Adrenal gland (tissue), 19 donors: ENCODE measurements at places on chromosomes 11 and 22. TPM values are rescaled to one million over a fixed set of nuclear protein-coding genes. Genes with fewer than 3 reads are reported as not detected.

The ESAM gene
- 10.6 TPM for total RNA-seq

DNA sequence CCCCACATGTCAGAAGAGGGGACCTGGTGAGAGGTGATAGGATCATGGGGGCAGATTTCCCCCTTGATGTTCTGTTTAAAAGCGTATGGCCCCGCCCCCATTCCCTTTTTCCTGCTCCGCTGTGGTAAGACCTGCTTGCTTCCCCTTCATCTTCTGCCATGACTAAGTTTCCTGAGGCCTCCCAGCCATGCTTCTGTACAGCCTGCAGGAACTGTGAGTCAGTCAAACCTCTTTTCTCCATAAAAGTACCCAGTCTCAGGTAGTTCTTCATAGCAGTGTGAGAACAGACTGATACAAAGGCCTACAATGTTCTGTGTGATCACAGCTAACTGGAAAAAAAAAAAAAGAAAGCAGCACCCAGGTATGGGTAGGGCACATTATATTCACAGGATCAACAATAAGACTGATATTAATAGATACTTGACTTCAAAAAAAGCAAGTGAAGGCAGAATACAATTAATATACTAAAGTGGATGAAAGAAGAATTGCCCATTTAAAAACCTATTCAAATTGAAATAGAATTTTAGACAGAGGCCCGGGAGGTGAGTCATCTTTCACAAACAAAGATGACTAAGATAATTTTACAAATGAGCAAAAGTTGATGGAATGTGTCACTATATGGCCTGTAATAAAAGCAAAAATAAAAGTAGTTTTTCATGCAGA lies 1.7 kb upstream of the OR52K1 start:
- no peak for DNase-seq

- peak; percentile 87 for DNase-seq
Observed at GRCh38 chr22:37817705-37818408, 5.3 kb upstream of the GALR3 start.

- DNase-seq = peak; percentile 73
Observed at GRCh38 chr11:3196161-3197043, 22.2 kb downstream of the MRGPRG start.

GRCh38 chr11:68010090-68011041 lies at the start of gene ALDH3B1:
Gene ALDH3B1, plus strand, starts transcription at chr11:68010327. Its CDS starts 4,971 bp downstream, at chr11:68015298.
- DNase-seq = peak; percentile 97

The DENND6B gene
- total RNA-seq = 6.6 TPM

GRCh38 chr11:20109731-20110445 lies 50.4 kb downstream of the DBX1 start:
- no peak for DNase-seq

GRCh38 chr11:130705670-130706421 lies 210.4 kb downstream of the SNX19 start:
- no peak for DNase-seq

- no peak for DNase-seq
Observed at GRCh38 chr22:40010746-40011145, 16.0 kb downstream of the FAM83F start.

- DNase-seq = no peak
Observed at GRCh38 chr11:121497176-121497998, 44.6 kb upstream of the SORL1-AS1 start.

GRCh38 chr22:28703436-28703835 lies 23.8 kb upstream of the TTC28 start:
- DNase-seq = no peak

GRCh38 chr11:77287615-77288273 lies 13.7 kb downstream of the GDPD4 start:
- DNase-seq = no peak

The VEGFB gene
- total RNA-seq = 53.8 TPM

DNA sequence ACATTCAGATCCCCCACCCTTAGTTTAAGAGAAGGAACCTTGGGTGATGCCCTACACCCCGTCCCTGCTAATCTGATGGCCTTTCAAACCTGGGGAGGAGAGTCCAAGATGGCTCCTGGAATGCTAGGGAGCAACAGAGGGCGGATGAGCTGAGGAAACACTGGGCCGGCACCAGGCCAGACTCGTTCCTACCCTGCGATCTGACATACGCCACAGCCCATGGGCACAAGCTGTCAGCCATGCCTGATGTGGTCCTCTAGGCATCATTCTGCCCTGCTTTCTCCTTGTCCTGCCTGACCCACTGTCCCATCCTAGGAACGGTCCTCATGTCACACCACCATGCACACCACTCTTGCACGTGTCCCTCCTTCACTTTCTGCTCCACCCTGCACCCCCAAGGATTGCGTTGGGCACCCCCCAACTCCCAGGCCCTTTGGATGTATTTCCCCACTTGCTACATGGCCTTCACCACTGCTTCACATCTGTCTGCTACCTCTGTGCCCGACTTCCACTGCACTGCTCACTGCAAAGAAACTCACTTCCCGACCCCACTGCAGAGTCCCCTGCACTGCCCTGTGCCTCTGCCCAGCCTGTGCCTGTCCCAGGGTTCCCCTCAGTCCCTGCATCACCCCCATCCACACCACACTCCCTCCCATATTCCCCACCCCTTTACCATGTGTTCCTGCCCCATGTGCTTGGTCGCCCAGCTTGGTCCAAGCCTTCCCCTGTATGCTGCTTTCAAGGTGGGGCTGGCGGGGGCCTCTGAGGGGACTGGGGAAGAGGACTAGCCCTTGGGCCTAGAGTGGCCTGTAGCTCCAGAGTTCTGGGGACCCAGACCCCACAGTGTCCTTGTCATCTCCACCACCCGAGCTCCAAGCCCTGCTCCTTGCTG lies 29.2 kb downstream of the USP35 start:
- DNase-seq = no peak

GRCh38 chr22:19892925-19893324 lies 38.3 kb upstream of the GNB1L start:
- DNase-seq = no peak

DNA sequence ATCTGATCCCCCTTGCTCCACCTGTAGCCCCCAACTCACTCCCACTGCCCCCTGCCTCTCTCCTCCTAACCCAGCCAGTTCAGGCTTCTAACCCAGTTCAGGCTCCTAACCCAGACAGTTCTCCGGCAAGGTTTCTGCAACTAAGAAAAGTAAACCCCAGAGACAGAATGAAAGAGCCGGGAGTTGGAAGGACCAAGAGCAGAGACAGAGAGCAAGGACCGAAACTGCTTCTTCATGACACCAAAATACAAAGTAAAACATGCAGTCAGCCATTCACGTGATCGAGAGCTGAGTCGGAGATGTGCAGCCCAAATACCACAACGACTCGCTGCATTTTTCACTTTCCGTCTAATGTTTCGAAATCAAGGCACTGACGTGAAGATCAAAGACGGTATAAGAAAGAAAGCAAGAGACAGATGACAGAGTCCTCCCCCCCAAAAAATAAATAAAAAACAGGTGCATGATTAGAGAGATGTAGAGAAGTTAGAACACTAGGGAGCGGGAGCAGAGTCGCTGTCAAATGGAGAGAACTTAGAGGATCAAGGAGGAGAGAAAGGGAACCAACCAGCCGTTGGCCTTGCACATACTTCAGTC lies 884 bp downstream of the IL10RA start:
- no peak for DNase-seq

DNA sequence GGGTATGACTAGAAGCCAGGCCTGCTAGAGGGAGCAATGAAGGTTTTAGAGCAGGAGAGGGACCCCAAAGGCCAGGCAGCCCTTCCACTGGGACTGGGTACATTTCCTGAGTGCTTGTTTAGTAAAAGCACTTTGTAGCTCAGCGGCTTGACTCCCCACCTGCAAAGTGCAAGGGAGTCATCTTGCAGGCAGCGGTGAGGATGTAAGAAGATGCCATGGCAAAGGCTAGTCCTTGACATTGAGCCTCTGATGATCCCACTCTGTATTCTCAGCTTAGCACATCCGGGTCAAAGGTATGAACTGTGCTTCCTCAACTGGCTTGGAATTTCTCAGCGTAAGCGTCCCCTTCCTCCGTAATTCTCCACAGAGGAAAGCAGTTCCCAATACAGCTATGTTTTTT lies 3.1 kb upstream of the UBE2L3 start:
- no peak for DNase-seq

GRCh38 chr11:62999649-63000048 lies 14.9 kb upstream of the SLC22A6 start:
- DNase-seq = no peak

- DNase-seq = peak; percentile 61
Observed at GRCh38 chr22:39349506-39349966, 255 bp upstream of the SYNGR1 start.

The ARHGAP42 gene
- 11.2 TPM for total RNA-seq

GRCh38 chr11:11043721-11044120 lies 185.9 kb upstream of the ZBED5 start:
- no peak for DNase-seq

The MIAT gene
- total RNA-seq = 1.6 TPM

DNA sequence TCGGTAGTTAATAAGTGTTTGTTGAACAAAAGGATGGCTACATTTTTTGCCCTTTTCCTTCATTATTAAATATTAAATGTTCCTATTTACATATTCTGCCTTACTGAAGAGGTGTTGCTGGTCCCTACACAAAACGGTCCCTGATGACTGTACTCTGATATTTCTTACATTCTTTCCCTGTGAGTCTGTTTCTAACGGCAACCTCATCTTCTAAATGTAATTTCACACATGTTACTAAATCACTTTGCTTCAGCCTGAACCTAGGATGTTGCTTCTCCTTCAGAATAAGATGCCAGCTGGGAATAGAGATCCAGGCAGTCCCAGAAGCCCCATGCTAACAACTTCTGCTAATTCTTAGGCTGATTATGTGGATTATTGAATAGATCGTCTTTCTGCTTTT lies 50.3 kb downstream of the SPON1 start:
- no peak for DNase-seq

DNA sequence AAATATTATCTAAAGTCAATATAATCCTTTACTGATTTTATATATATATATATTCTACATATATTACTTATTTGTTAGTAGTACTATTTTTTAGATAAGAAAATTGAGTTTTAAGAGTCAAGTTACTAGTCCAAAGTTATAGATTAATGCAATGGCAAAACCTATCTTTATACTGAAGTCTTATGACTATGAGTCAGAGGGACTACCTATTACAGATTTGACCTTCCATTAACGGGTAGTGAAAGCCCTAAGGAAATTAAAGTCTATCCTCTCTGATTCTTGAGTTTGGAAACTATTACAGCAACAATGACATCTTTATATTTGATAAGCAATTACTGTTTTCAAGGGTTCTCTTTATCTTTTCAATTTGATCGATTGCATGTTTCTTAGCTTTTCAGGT lies 315.8 kb downstream of the CASP12 start:
- DNase-seq = no peak

DNA sequence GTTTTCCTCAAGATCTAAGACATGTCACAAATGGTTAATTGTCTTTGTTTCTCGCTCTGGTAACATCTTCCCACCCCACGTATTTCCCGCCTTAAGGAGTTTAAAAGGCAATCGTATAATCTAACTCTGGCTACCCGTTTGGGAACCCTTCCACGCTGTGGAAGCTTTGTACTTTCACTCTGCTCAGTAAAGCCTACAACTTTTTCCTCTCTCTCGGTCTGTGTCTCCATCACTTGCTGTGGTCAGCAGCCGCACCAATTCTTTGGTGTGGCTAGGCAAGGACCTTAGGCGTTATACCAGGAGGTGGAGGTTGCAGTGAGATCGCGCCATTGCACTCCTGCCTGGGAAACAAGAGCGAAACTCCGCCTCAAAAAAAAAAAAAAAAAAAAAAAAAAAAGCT lies 1430.1 kb downstream of the LRRC4C start:
- no peak for DNase-seq

DNA sequence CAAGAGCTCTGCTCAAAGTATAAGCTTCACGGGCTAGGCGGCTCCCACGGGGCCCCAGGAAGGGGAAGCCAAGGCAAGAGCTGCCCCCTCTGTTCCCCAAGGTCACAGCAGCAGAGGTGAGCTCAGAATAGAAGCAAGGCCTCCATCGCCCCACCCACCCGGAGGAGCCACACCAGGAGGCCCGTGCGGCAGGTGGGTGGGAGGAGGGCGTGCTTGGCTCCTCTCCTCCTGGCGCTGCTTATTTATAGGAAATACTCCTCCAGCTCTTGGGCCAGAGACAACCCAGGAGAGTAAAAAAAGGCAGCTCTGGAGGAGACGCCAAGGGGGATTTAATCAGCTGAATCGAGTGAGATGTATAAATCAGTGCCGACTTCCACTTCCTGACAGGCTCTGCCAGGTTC lies 87.8 kb downstream of the FEZ1 start:
- no peak for DNase-seq

The SLC7A4 gene
- total RNA-seq = 5.1 TPM

GRCh38 chr11:83162377-83162776 lies 5.4 kb downstream of the PCF11 start:
- no peak for DNase-seq

- peak; percentile 23 for DNase-seq
Observed at GRCh38 chr11:86688398-86689179, 16.2 kb upstream of the ME3 start.

DNA sequence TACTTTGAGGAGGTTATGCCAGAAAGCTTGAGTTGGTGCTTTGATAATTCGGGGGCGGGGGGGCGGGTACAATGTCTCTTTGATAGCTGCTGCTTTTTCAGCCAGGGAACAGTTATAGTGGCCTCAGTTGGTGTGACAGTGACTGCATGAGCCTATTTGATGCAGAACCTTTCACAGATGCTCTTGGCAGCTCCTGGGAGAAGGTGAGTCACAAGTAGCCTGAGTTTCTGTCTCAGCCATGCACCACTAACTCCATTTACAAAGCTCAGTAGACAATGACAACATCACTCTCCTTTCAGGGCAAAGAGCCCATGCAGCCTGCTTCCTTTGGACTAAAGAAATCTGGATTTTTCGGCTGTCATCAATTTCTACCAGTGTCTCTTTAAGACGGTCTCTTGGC lies 42.1 kb upstream of the SEZ6L start:
- DNase-seq = no peak

DNA sequence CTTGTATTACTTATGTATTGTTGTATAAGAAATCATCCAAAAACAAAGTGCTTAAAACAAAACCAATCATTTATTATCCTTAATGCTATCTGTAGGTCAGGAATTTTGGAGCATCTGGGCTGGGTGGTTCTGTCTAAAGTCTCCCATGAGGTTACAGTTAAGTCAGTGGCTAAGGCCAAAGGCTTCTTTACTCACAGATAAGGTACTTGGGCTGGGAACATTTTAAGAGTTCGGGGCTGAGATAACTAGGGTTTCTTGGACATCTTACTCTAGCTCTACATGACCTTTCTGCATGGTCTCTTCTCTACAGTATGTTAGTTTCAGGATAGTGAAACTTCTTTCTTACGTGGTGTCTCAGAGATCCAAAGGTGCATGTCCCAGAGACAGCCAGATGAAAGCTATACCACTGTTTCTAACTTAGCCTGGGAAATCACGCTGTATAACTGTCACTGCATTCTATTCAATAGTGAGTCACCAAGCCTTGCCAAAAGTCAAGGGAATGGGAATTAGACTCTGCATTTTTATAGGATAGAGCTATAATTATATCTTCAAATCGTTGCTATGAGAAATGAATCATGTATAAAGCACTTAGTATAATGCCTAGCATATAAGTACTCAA lies 29.6 kb downstream of the SOX6 start:
- no peak for DNase-seq

- DNase-seq = no peak
Observed at GRCh38 chr11:117840881-117841550, 16.5 kb upstream of the FXYD2 start.
